ENCODE measurements at places on chromosomes 16 and 17.

- no peak for DNase-seq
Observed at GRCh38 chr17:41060052-41060604, at the start of gene KRTAP2-3. Gene KRTAP2-3 (minus strand): TSS chr17:41060114. CDS start chr17:41060050, 64 bp downstream.

- DNase-seq, result no peak
Observed at GRCh38 chr17:6170349-6170748, 100.2 kb downstream of the WSCD1 start.

GRCh38 chr16:16148755-16149154 lies 74.5 kb downstream of the ABCC6 start:
- DNase-seq, result no peak

DNA sequence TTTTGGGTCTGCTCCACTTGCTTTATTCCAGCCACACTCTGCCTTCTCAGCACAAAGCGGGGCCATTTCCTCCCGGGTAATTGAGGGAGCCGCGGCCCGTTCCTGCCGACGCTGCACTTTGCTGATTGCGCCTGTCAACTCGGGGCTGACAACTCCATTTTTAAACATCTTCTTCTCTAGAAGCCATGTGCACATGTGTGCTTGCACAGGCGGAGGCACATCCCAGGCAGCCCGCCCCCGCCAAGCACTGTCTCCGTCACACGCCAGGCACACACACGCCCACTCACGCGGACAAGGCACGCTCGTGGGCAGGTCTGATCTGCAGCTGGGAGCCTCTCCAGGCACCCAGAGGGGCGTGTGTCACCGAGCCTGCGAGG lies 63.2 kb downstream of the ENGASE start:
- DNase-seq, result no peak

DNA sequence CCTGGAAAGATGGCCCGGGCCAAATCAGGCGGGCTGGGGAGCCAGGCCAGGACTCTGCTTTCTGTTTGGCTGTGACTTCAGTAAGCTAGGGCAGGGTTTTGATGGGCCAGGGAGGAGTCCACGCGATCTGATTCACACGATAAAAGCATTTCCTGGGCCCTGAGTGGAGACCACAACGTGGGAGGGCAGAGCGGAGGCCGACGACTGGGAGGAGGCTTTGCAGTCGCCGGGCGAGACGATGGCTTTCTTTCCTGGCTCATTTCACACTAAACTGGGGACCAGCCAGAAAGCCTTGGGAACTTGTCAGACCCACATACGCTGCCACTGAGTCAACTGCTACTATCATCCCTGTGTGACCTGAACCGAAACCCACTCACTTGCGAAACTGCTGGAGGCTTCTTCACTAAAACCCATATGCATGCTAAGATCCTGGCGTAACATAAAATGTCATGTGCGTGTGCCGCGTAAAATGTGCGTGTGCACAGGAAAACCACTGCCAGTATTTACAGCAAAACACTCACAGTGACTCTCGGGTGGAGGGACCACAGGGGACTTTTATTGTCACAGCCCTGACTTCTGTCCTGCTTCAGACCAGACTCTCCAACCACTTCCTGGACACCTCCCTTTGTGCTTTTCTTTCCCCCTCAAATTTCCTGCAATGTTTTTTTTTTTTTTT lies 14.2 kb upstream of the RHBDF2 start:
- DNase-seq, result peak; percentile 56

- DNase-seq, result no peak
Observed at GRCh38 chr17:40309031-40309948, at the start of gene RARA. Gene RARA (plus strand): TSS chr17:40309180. CDS start chr17:40331219, 22,039 bp downstream.

DNA sequence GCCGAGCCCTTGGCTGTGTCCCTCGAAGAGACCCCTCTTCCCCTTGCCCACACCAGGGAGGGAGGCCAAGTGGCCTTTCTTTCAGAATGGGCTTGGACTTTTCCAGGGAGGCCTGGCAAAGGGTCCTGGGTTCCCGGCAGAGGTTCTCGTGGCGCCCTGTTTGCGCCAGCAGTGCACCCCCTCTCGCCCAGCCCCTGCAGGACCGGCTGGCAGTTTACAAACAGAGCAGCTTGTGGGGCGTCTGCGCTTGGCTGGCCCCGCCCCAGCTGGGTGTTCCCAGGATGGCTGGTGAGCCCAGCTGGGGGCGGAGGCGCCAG lies 137.8 kb upstream of the CIBAR2 start:
- DNase-seq, result no peak

DNA sequence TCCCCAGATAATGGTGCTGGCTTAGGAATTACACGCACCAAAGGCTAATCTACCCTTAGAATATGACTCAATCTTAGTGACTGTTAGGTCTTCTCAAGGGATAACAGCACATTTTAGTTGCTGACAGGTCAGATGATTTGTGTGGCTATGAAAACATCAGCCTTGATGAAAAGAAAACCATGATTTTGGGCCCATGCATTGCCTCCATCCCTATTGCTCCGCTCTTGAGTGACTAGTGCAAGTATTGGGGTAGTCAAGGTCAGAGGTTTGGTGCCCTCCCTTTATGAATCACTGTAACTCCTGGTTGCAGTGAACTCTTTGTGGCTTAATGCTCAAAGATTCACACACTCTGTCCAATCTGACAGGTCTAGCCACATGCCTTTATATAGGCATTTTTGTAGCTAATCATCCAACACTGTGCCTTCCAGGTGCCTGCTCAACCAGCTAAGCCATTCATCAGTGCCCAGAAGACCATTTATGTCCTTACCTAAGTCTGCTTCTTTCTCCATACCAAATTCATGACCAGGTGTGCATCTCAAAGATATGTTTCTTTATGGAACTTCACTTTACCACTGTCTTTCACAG lies 251.6 kb downstream of the KCNJ2 start:
- no peak for DNase-seq

- no peak for DNase-seq
Observed at GRCh38 chr17:35171834-35172233, 22.4 kb downstream of the SLC35G3 start.

GRCh38 chr17:44970136-44970741 lies 2.1 kb upstream of the C1QL1 start:
- no peak for DNase-seq

GRCh38 chr16:23836404-23837311 lies 875 bp downstream of the PRKCB start:
- DNase-seq, result peak; percentile 41

DNA sequence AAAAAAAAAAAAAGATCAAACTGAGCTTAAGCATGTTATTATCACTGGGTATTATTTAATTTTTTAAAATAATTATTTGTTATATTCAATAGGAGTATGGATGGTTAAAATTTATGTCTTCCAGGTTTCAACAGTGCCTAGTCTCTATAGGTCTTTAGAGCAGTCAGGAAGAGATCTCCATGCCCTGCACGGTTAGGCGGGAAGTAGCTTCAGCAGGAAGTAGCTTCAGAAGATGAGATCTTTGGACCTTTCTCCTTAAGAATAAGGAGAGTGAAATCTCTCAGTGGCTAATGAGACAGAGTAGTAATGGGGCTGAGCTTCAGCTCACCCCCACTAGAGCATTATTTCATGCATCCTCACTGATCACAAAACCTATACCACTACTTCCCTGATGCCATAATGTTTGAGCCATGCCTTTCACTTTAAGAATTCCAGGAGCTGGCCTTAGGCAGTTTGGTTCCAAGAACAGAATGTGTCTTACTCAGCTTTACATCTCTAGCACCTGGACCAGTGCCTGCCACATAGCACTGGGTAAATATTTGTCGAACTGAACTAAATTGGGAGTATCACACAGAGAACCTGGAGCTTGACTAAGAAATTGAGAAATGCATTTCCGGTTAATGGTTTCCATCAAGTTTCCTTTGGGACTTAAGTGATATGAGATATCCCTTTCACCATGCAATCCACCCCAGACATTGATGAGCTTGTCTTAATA lies 43.5 kb downstream of the SCPEP1 start:
- DNase-seq, result no peak

GRCh38 chr17:77282524-77283515 lies 142.1 kb downstream of the SEC14L1 start:
- DNase-seq, result no peak

- no peak for DNase-seq
Observed at GRCh38 chr16:8642146-8642545, 20.6 kb downstream of the METTL22 start.

GRCh38 chr17:80899402-80900268 lies 92.0 kb upstream of the CHMP6 start:
- peak; percentile 77 for DNase-seq

GRCh38 chr16:6132121-6132520 lies 1034.5 kb upstream of the EEF2KMT start:
- DNase-seq, result no peak

DNA sequence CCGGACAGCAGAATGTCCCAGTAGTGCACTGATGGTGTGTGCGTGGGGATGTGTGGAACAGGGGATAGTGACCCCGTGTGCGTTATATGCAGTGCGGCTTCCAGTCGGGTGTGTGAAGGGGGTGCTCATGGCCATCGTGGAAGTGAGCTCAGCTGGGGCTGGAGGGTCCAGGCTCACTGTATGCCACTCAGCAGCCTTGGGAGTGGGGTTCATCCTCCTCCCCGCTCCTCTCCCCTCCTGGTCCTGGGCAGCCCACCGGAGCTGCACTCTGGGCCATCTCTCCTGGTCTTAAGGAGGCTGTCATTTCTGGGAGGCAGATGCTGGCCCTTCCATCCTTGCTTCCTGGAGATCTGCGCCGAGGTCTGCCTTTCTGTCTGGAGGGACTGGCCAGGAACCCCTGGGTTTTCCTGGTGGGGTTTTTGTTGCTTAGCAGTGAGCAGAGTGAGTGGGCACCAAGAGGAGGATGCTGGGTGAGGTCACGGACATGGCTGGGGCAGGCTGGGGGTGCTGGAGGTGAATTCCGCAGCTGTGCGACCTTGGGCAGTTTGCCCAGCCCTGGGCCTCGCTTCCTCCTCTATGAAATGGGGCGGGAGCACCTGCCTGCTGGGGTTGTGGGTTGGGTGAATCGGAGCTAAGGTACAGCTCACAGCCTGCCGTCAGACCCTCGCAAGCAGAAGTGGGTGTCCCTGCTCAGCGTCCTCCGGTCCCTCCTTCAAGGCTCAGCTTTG lies 164.1 kb downstream of the SEC14L1 start:
- no peak for DNase-seq

- DNase-seq, result no peak
Observed at GRCh38 chr16:12091569-12092543, 115.3 kb downstream of the SNX29 start.

GRCh38 chr16:82995924-82996441 lies 369.2 kb downstream of the CDH13 start:
- no peak for DNase-seq

- DNase-seq, result no peak
Observed at GRCh38 chr16:66619534-66620428, 15.3 kb downstream of the CMTM3 start.

DNA sequence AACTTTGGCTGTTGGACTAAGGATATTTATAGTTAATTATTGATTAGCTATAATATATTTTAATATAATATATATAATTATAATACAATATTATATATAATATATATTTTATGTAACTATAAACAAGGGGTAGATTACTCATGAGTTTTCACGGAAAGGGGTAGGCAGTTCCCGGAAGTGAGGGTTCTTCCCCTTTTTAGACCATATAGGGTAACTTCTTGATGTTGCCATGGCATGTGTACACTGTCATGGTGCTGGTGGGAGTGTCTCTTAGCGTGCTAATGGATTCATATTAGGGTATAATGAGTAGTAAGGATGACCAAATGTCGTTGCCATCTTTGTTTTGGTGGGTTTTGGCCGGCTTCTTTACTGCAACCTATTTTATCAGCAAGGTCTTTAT lies 315.6 kb downstream of the WWOX start:
- DNase-seq, result no peak

- peak; percentile 80 for DNase-seq
Observed at GRCh38 chr16:68520649-68521086, 18.4 kb upstream of the ZFP90 start.

DNA sequence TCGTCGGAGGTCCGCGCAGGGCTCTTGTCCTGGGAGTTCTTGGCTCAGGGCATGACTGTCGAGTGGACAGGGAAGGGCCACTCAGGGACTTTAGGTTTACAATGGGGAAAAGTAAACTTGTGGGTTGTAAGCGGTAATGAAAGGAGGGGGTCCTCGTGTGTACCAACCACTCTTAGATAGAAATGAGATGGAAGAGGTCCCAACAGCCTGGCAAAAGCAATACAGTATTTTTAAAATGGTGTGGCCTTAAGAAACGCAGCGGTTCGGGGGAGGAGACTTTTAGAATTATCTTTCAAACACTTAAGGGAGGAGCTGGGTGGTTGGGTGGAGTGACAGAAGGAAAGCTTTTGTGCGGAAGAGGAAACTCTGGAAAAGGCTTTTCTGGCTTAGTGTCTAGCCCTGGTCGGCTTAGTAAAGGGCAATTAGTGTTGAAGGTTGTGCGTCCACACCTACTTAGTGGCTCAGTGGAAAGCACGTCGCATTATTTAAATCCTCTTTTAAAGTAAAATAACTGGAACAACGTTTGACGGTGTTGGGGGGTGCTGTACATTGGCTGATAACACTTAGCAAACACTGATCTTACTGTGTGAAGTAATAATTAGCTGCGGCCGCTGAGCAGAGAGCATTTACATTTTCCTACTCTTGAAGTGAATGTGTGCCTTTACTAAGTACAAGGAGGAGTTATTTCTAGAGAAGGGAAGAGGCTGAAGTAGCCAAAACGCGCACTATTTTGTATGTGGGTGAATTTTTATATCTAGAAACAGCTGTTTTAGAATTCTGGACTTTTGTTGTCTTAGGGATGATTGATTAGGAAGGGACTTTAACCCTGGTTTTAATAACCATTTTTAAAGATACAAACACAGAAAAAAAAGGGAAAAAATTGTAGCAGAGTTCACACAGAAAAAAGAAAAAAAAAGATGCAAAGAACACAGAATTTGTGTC lies 1.0 kb downstream of the WSB1 start:
- DNase-seq, result no peak

DNA sequence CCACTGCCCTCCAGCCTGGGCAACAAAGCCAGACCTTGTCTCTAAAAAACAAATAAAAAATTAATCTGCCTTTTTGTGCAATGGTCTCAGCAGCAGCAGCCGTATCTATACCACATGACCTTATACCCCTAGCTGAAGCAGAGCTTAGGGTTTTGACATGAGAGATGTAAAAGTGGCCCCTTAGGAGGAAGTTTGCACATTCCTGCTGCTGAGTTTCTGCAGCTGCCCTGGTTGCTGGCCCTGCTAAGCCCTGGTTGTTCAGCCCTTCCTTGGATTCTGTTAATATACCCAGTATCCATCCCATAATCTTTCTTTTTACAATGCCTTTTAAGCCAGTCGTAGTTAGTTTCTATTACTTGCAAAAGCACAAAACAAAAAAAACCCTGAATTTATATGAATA lies 33.0 kb upstream of the PRKCB start:
- no peak for DNase-seq

DNA sequence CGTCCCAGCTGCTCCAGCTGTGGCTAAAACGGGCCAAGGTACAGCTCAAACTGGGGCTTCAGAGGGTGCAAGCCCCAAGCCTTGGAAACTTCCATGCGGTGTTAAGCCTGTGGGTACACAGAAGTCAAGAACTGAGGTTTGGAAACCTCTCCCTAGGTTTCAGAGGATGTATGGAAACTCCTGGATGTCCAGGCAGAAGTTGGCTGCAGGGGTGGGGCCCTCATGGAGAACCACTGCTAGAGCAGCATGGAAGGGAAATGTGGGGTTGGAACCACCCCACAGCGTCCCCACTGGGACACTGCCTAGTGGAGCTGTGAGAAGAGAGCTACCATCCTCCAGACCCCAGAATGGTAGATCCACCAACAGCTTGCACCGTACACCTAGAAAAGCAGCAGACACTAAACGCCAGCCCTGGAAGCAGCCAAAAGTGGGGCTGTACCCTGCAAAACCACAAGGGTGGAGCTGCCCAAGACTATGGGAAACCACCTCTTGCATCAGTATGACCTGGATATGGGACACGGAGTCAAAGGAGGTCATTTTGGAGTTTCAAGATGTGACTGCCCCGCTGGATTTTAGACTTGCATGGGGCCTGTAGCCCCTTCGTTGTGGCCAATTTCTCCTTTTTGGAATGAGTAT lies 2.2 kb downstream of the SDR42E1 start:
- DNase-seq, result no peak
